Heart right ventricle (tissue), 16 donors: ENCODE measurements at places on chromosomes 7 and 10. TPM values are rescaled to one million over a fixed set of nuclear protein-coding genes. Genes with fewer than 3 reads are reported as not detected.

The MICU1 gene
- 44.1 TPM for total RNA-seq

The ICA1 gene
- 41.3 TPM for total RNA-seq

The NEUROD6 gene
- not detected for total RNA-seq

The NET1 gene
- total RNA-seq, result 13.6 TPM

- H3K27ac ChIP-seq, result no peak overlapping the region
- H3K36me3 ChIP-seq, result peaks cover 46% of the 10 kb centered on the region
- peak overlapping the region; percentile 94 for H3K4me3 ChIP-seq
- H3K4me1 ChIP-seq, result peaks cover 12% of the 10 kb centered on the region
- no peak for DNase-seq
Observed at GRCh38 chr7:151225948-151226510, 976 bp downstream of the ABCF2 start.

GRCh38 chr7:79298145-79298760 is 155.2 kb downstream of the MAGI2 start:
- H3K27me3 ChIP-seq, result no peaks in the 10 kb centered on the region
- no peaks in the 10 kb centered on the region for H3K36me3 ChIP-seq
- no peaks in the 10 kb centered on the region for H3K4me1 ChIP-seq
- no peak overlapping the region for H3K4me3 ChIP-seq

DNA sequence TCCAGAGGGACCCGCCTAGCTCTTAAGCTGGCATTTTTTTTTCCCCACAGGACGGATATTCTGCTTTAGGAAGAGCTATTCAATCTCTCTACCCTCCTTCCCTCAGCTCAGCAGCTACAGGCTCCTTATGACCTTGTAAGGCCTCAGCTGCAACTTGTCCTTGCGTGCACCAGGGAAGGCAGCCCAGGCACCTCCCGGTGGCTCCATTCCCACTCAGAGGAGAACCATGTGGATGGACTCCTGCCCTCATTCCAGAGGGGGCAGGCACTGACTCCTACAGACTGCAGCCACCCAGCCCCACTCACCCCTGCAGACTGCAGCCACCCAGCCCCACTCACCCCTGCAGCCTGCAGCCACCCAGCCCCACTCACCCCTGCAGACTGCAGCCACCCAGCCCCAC is 73.7 kb downstream of the ITIH5 start:
- H3K36me3 ChIP-seq, result no peaks in the 10 kb centered on the region
- H3K4me1 ChIP-seq, result peaks cover 4% of the 10 kb centered on the region
- peak; percentile 59 for DNase-seq
- H3K4me3 ChIP-seq, result no peak overlapping the region
- H3K27me3 ChIP-seq, result no peaks in the 10 kb centered on the region

GRCh38 chr10:54614072-54614471 is 187.0 kb downstream of the PCDH15 start:
- no peaks in the 10 kb centered on the region for H3K36me3 ChIP-seq
- DNase-seq, result no peak
- no peaks in the 10 kb centered on the region for H3K27me3 ChIP-seq
- no peak overlapping the region for H3K27ac ChIP-seq
- no peaks in the 10 kb centered on the region for H3K4me1 ChIP-seq

GRCh38 chr7:89232-90019 is 102.9 kb upstream of the FAM20C start:
- peak; percentile 30 for DNase-seq
- peaks cover 12% of the 10 kb centered on the region for H3K4me1 ChIP-seq
- peaks cover 13% of the 10 kb centered on the region for H3K27me3 ChIP-seq

DNA sequence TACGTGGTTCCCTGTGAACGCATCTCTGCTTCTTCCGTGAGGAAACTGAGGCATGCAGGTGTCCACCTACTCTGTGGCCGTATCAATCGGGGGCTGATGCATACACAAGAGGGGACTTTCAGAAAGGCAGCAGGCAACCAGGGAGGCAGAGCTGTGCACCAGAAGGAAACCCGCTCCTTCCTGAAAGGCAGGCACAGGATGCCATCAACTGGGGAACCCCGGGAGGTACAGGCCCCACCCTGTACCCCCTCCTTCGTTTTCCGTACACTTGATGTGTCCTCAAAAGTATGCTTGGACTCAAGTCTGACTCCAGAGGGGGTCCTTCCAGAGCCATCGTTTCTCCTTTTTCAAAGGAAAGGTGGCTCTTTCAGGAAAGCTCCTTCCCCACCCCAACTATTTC is 59.5 kb downstream of the ASB13 start:
- H3K4me1 ChIP-seq, result no peaks in the 10 kb centered on the region
- no peaks in the 10 kb centered on the region for H3K36me3 ChIP-seq
- peak overlapping the region; percentile 10 for H3K4me3 ChIP-seq
- no peak overlapping the region for H3K27ac ChIP-seq
- DNase-seq, result no peak

DNA sequence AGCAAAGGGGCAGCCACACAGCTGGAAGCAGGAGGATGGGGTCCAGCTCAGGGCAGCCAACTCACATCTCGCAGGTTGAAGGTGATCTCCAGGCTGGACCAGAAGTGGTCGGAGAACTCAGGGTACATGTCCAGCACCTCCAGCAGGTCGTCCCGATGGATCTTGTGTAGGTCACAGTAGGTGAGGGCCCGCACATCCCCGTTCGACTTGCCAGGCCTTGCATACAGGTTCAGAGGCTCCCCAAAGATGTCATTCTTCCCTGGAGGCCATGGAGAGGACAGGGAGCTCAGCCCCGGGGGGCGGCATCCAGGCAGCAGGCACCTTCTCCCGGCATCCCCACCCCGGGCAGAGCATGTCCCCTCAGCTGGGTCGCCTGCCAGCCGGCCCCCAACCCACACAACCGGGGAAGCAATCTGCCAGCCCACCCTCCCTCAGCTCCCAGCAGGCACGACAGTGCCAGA is 29.3 kb downstream of the KCNH2 start:
- H3K27ac ChIP-seq, result no peak overlapping the region
- peaks cover 13% of the 10 kb centered on the region for H3K4me1 ChIP-seq
- DNase-seq, result no peak
- no peak overlapping the region for H3K4me3 ChIP-seq
- H3K36me3 ChIP-seq, result no peaks in the 10 kb centered on the region

DNA sequence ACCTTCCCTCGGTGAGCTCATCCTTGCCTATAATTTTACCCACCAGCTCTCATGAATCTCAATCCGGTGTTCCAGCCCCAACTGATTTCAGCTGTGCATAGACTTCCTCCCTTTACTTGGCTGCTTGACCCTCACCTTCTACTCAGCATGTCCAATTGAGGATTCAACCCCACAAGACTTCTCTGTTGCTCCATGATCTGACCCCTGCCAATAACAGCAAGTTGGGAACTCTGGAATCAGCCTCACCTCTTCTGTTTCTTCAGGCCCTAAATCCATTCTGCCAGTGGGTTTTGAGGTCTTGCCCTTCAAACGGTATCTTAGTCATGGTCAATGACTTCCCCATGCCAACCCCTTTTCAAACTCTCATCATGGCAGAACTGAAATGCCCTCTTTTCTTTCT is 390.4 kb downstream of the CALN1 start:
- no peak overlapping the region for H3K4me3 ChIP-seq
- DNase-seq, result no peak
- no peak overlapping the region for H3K27ac ChIP-seq
- H3K4me1 ChIP-seq, result no peaks in the 10 kb centered on the region
- no peaks in the 10 kb centered on the region for H3K36me3 ChIP-seq
- no peaks in the 10 kb centered on the region for H3K27me3 ChIP-seq

GRCh38 chr7:131845573-131846314 is 289.3 kb upstream of the PODXL start:
- H3K4me3 ChIP-seq, result no peak overlapping the region
- H3K27ac ChIP-seq, result no peak overlapping the region
- H3K27me3 ChIP-seq, result peaks cover under 1% of the 10 kb centered on the region
- H3K36me3 ChIP-seq, result no peaks in the 10 kb centered on the region
- no peaks in the 10 kb centered on the region for H3K4me1 ChIP-seq
- no peak for DNase-seq

DNA sequence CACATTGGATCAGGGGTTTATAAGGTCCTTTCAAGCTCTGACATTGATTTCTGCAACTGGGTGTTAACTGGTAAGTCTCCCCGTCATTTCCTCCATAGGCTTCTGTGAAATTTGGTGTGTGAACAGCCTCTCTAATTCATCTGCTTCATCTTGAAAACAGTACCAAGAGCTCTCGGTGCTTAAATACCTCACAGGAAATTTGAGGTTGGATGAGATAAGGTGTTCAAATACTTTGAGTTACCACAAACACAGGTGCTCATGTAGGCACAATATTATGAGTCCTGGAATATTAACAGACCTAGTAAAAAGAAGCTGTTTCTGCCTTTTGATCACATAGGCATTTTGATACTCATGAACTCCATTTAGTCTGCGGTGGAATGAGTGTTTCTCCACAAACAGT is 85.2 kb downstream of the RTKN2 start:
- no peak overlapping the region for H3K4me3 ChIP-seq
- H3K4me1 ChIP-seq, result peaks cover 13% of the 10 kb centered on the region
- DNase-seq, result no peak
- H3K36me3 ChIP-seq, result no peaks in the 10 kb centered on the region
- no peaks in the 10 kb centered on the region for H3K27me3 ChIP-seq
- H3K27ac ChIP-seq, result no peak overlapping the region

DNA sequence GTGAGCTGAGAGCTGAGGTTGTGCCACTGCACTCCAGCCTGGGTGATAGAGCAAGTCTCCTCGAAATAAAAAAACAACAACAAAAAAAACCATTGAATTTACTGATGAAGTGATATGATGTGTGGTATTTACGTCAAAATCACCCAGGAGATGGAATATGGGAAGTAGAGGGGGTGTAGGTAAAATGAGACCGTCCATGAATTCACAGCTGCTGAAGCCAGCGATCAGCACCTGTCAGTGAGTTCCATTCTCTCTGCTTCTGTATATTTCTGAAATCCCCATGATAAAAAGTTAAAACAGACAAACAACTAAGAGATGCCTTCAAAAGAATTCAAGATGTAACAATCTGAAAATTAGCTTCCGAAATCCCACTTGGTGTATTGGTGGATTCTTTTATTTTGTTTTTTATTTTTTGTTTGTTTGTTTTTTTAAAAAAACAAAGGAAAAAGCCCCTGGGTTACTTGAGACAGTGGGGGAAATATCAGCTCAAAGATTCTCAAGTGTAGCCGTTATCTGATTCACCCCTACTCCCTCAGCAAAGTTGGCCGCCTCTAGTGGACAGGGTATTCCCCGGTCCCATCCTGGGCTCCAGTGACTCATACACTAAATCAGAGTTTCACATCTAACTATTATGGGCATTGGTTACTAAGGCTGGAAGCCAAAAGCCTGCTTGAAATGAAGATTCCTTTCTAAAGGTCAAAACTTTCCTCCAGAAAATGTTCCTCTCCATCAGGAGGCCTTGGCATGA is 76.4 kb downstream of the MAP3K8 start:
- H3K36me3 ChIP-seq, result no peaks in the 10 kb centered on the region
- H3K4me1 ChIP-seq, result no peaks in the 10 kb centered on the region
- no peak for DNase-seq
- H3K27ac ChIP-seq, result no peak overlapping the region

DNA sequence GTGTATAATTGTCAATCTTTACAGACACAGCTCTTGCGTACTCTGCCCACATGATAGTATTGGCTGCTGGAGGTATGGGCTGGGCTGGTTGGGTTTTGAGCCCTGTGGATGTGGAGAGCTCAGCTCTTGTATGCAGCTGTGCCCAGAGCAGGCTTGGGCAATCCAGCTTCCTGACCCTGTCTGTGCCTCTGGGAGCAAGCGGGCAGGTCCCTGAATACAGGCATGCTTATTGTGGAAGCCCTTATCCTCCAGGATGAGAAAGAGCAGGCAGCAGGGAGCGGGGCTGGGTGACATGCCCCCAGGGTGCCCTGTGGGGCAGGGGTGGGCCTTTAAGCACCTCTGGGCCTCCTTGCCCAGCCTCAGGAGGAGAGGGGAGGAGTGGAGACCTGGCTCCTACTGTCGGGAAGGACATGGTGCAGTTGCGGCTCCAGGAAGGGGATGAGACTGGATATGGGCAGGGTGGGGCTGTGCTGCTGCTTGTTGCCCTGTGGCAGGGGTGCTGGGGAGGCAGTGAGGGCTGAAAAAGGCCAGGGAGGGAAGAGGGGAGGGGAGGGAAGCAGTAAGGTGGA is 32.7 kb upstream of the SH2D4B start:
- H3K4me3 ChIP-seq, result no peak overlapping the region
- peaks cover 32% of the 10 kb centered on the region for H3K36me3 ChIP-seq
- H3K27ac ChIP-seq, result peak overlapping the region; percentile 92
- H3K4me1 ChIP-seq, result peaks cover 100% of the 10 kb centered on the region

- no peak for DNase-seq
- no peak overlapping the region for H3K27ac ChIP-seq
- no peaks in the 10 kb centered on the region for H3K36me3 ChIP-seq
- no peak overlapping the region for H3K4me3 ChIP-seq
Observed at GRCh38 chr7:36661135-36661840, 63.0 kb downstream of the AOAH start.

DNA sequence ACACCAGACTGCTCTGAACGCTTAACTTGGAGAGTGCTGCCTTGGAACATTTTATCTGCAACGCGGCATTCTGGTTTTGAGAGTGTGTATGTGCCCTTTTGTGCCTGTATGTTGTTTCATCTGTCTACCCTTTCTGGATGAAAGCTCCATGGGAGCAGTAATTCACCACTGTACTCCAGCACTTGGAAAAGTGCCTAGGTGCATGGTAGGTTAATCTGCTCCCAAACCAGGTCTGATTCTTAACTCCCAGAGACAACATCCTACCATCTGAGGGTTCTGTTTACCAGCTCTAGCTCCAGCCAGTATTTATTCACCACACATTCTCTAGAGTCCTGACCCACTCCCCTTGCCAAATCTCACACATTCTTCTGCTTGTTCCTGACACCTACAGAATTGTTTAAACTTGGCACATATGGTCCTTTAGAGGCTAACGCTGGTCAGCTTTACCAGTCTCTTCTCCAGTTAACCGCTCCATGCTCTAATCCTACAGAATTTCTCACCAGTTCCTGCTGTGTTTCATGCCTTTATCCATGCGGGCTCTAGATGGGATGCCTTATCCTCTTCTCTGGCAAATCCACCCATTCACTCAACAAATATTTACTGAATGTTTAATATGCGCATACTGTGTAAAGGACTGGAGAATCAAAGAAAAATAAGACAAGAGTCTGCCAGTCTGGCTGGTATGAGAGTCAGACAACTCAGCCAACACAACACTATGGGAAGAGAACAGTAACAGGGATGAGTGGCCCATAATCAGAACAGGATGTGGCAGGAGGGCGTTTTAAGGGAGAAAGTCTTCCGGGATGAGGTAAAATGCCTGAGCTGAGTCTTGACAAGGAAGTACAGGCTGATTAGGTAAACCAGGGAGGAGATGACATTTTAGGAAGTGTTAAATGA is 46.3 kb downstream of the MTPN start:
- DNase-seq, result peak; percentile 16
- H3K27ac ChIP-seq, result peak overlapping the region; percentile 69
- peaks cover 46% of the 10 kb centered on the region for H3K4me1 ChIP-seq
- H3K4me3 ChIP-seq, result no peak overlapping the region
- H3K27me3 ChIP-seq, result no peaks in the 10 kb centered on the region

DNA sequence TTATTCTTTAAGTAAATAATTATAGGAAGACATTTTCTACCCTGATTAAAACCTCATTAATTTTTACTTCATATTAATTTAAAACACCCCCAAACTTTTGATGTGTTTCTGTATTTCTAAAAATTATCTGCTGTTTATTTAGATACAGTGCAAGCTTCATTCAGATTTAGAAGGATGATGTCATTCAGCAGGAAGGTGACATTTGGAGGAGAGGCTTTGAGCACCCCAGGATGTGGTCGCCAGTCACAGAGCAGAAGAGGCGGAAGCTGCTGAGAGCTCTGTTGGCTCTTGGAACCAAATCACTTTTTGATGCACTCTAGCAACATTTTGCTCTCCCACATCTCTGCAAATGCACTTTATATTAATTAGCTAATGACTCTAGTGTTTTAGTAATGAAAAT is 233.9 kb upstream of the CACNA2D1 start:
- no peaks in the 10 kb centered on the region for H3K36me3 ChIP-seq
- no peaks in the 10 kb centered on the region for H3K27me3 ChIP-seq
- no peaks in the 10 kb centered on the region for H3K4me1 ChIP-seq
- DNase-seq, result no peak
- H3K27ac ChIP-seq, result no peak overlapping the region
